ENCODE measurements at places on chromosomes 2 and 18. TPM values are rescaled to one million over a fixed set of nuclear protein-coding genes. Genes with fewer than 3 reads are reported as not detected.

CCDC178 gene
- total RNA-seq = not detected

NR4A2 gene
- 1.4 TPM for total RNA-seq

GRCh38 chr2:218149848-218150440 lies 16.8 kb downstream of the CXCR1 start:
- no peaks in the 10 kb centered on the region for H3K36me3 ChIP-seq
- no peaks in the 10 kb centered on the region for H3K27me3 ChIP-seq
- H3K4me1 ChIP-seq = peaks cover 4% of the 10 kb centered on the region
- H3K4me3 ChIP-seq = no peak overlapping the region

GRCh38 chr2:109690822-109691541 lies 76.8 kb downstream of the SOWAHC start:
- H3K27ac ChIP-seq = no peak overlapping the region
- no peaks in the 10 kb centered on the region for H3K27me3 ChIP-seq
- no peaks in the 10 kb centered on the region for H3K4me1 ChIP-seq
- DNase-seq = no peak
- H3K36me3 ChIP-seq = no peaks in the 10 kb centered on the region

DNA sequence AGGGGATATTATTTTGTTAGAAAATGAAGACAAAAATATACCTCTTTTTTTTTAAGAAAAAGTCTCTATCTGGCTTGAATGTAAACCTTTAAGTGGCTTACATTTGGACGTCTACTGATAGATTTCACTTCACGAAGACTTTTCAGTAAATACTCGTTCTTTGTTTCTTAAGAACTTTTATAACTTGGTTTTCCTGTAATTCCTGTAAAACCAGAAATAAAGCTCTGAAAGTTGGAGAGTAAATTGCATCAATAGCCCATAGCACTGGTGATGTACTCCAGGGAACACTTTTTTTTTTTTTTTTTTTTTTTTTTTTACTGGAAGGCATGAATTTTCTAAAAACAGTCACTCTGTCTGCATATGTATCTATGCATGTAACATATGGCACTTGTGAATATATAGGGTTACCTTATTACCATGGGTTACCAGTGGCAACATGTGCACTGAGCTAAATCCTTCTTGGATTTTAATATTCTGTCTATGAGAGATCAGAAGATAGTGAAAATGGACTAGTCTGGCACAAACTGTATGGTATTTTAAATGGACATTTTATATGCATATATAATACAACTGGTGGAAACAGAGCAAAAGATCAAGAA lies 309.2 kb upstream of the TCF4 start:
- H3K4me3 ChIP-seq = no peak overlapping the region
- no peak overlapping the region for H3K27ac ChIP-seq
- H3K36me3 ChIP-seq = no peaks in the 10 kb centered on the region
- no peak for DNase-seq
- no peaks in the 10 kb centered on the region for H3K27me3 ChIP-seq
- no peaks in the 10 kb centered on the region for H3K4me1 ChIP-seq
